Cardiac septum (tissue), 1 donor: ENCODE measurements at places on chromosomes 2 and 18. TPM values are rescaled to one million over a fixed set of nuclear protein-coding genes. Genes with fewer than 3 reads are reported as not detected.

MYO1B gene
- 20.8 TPM for total RNA-seq

COL4A3 gene
- 1.6 TPM for total RNA-seq

UGT1A4 gene
- not detected for total RNA-seq

LIMS1 gene
- 121 TPM for total RNA-seq

FOSL2 gene
- 65.4 TPM for total RNA-seq

TRIM43 gene
- total RNA-seq, result not detected

SLC19A3 gene
- total RNA-seq, result 0.38 TPM

IL18R1 gene
- total RNA-seq, result 1.3 TPM

RIT2 gene
- total RNA-seq, result not detected

FARSB gene
- total RNA-seq, result 17.8 TPM

CHRNA1 gene
- total RNA-seq, result 0.94 TPM

LYPD6 gene
- total RNA-seq, result 0.16 TPM

DNAJC10 gene
- 47.2 TPM for total RNA-seq

PTPN2 gene
- total RNA-seq, result 14.5 TPM
